ENCODE measurements at places on chromosomes 2 and 18.

DNA sequence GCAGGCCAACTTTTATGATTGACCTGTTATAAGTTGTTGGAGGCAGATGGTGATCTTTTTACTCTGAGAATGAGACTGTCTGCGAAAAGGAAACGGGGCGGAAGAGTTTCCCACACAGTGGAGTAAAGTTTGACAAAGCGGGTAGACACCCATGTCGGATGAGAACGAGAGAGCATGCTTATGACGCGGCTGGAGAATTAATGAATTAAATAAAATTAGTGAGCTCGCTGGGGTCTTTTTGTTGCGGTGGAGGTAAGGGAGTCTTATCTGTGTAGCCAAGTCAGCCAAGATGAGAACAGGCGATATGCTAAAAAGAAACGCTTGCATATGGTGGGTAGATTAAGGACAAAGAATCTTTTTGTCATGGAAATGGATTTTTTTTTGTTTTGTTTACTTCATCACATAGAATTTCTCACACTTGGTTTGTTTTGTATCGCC lies 1.8 kb downstream of the SALL3 start:
- DNase-seq = no peak

DNA sequence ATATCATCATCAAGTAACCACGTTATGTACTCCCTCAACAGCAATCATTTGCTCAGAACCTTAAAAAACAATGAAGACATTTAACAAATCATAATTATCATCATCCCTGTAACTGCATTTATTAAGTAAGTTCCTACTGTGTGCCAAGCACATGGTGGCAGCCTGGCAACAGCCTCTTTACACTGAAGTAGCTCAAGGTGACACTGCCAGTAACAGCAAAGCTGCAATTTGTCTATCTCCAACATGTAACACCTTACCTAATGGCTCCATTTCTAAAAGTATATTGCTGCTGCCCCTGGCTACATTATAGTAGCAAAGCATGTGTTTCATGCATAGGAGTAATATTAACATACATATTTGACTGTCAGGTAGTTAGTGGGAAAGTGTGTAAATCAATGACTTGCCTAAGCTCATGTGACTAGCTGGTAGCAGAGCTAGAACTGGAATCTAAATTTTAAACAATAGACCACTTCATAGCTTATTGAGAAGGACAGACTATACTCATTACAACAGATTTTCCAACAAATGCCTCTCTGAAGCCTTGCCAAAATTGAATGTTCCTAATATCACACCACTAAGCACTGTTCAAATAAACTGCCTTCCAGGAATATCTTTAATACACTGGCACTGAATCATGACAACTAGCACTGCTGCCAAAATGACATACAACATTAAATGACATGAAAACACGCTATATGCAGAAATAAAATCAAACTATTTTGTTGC lies 86.7 kb downstream of the L3MBTL4 start:
- peak; percentile 45 for DNase-seq

- no peak for DNase-seq
Observed at GRCh38 chr2:85134255-85134895, 1.2 kb downstream of the TCF7L1 start.

GRCh38 chr2:83826577-83826976 lies 632.5 kb downstream of the SUCLG1 start:
- DNase-seq = no peak

GRCh38 chr2:98311771-98312545 lies 34.3 kb upstream of the CNGA3 start:
- DNase-seq = no peak

GRCh38 chr2:130346741-130347066 lies 4.0 kb downstream of the IMP4 start:
- DNase-seq = no peak

DNA sequence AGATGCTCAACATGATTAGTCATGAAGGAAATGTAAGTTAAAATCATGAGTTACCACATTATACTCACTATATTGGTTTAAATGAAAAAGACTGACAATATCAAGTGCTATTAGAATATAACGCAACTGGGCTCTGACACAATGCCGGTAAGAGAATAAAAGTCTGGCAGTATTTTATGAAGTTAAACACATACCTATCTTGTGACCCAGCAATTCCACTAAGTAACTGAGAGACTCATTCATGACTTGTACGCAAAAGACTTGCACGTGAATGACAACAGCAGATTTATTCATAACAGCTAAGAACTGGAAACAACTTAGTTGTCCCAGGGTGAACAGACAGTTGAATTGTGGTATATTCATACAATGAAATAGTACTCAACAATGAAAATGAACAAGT lies 342.1 kb downstream of the SLC4A3 start:
- no peak for DNase-seq

GRCh38 chr2:240524963-240525718 lies 32.6 kb downstream of the ANKMY1 start:
- no peak for DNase-seq

DNA sequence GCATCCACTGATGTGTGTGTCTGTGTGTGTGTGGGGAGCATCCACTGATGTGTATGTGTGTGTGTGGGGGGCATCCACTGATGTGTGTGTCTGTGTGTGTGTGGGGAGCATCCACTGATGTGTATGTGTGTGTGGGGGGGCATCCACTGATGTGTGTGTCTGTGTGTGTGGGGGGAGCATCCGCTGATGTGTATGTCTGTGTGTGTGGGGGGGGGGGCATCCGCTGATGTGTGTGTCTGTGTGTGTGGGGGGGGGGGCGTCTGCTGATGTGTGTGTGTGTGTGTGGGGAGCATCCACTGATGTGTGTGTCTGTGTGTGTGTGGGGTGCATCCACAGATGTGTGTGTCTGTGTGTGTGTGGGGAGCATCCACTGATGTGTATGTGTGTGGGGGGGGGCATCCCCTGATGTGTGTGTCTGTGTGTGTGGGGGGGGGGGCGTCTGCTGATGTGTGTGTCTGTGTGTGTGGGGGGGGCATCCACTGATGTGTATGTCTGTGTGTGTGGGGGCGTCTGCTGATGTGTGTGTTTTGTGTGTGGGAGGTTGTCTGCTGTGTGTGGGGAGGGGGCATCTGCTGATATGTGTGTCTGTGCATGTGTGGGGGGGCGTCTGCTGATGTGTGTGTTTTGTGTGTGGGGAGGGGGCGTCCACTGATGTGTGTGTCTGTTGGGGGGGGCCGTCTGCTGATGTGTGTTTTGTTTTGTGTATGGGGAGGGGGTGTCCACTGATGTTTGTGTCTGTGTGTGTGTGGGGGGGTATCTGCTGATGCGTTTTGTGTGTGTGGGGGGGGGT lies 125.9 kb downstream of the NFATC1 start:
- DNase-seq = no peak

- no peak for DNase-seq
Observed at GRCh38 chr18:57505231-57505630, 70.1 kb downstream of the ONECUT2 start.

DNA sequence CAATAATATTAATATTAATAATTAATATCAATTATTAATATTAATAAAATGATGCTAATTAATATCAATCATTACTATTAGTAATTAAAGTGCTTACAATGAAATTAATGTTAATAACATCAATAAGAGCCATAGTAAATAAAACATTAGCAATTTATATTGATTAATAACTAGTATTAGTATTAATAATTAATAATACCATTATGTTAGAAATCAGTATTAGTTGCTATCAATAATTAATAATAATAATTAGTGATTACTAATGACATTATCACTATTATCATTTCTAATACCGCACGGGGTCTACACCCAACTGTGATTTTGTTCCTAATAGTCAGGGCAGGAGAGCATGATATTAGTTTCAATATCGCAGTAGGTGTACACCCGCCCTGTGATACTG lies 22.8 kb upstream of the AQP4 start:
- DNase-seq = no peak

DNA sequence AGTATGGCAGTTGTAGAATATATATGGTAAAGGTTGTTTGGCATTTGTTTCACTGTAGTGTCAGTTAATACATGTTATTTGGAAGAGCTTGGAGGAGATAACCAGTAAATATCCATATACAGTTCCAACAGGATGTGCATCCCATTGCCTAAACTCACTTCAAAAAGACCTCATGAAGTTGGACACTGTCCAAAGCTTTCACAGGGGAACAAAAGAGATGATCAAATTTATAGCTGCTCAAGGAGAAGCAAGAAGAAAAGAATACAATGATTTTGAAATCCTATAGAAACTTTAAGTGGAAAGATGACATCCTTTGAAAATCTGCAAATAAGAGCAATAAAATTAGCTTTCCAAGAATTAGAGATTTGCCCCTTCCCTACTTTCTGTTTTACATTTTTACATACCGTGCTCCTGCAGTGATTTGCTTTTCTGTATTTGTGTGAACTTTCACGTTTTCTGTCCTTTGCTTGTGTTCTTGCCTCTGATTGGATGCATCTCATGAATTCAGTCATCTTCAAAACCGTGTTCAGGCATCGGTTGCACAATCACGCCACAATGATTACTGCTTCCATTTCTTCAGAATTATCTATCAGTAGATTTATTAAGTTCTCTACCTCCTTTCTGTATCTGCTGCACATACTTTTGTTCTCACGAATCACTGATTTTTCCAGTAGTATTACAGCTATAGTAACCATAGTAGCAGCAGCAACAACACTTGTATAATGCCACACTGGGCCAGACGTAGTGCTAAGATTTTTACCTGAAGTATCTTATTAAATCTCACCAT lies 83.8 kb downstream of the PARD3B start:
- DNase-seq = no peak

DNA sequence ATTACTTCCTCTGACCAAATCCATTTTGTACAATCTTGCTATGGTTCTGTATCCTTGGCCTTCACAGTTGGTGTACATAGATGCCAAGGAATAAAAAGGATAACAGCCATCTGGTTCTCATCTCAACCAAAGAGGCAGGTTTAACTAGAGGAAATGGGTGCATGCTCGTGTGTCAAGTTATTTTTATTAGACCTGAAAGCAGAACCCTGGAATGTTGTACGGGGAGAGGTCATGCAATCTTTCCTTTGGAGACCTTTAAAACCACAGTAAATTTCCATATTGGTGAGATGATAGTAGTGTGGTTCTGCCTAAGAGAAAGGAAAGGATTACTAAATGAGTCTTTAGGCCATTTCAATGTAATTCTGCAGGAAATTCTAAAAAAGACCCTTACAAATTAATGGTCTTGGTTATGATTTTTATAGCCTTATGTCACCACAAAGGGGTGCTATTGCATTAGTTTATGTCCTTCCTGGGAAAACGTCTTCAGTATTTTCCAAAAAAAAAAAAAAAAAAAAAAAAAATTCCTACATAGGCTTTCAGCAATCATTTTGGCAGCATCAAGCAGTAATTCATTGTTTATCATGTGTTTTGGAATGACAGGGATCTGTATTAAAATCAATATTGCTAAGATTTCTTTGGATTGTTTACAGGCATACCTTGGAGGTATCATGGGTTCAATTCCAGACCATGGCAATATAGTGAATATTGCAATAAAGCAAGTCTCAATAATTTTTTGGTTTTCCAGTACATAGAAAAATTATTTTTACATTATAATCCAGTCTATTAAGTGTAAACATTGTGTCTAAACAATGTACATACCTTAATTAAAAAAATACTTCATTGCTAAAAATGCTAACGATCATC lies 270.8 kb downstream of the NYAP2 start:
- DNase-seq = no peak

GRCh38 chr2:238139196-238140039 lies 950 bp downstream of the KLHL30 start:
- DNase-seq = no peak

GRCh38 chr2:108916796-108917421 lies 72.1 kb downstream of the EDAR start:
- no peak for DNase-seq

- no peak for DNase-seq
Observed at GRCh38 chr2:71063216-71063615, 5.2 kb upstream of the NAGK start.

- DNase-seq = no peak
Observed at GRCh38 chr18:24989760-24990593, 362.0 kb downstream of the ZNF521 start.

DNA sequence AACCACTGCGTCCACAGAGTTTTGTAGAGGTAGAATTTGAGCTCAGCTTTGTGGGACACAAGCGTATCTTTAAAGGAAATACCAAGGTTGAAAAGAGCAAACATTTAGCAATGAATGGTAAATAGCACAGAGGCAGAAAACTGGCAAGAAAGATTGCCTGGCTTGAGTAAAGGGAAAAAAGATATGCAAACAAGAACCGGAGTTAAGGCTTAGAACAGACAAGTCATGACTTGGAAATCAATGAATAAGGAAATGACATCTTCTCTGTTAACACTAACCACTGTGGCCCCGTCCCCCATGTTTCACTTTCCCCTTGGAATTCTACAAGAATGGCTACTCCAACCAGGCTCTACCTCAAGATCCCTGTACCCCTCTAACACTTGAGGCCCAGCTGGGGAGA lies 3.8 kb downstream of the STAM2 start:
- DNase-seq = no peak

DNA sequence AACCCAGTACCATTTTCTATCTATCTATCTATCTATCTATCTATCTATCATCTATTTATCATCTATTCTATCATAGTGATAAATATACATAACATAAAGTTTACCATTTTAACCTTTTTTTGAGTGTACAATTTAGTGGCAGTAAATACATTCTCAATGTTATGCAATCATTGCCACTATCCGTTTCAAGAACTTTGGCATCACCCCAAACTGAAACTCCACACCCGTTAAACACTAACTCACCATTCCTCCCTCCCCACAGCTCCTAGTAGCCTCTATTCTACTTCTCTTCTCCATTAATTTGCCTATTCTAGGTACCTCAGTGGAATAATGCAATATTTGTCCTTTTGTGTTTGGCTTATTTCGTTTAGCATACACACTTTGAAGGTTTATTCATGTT lies 82.5 kb upstream of the KCNE4 start:
- DNase-seq = no peak

- DNase-seq = no peak
Observed at GRCh38 chr18:44033144-44033701, 647.5 kb upstream of the SETBP1 start.

DNA sequence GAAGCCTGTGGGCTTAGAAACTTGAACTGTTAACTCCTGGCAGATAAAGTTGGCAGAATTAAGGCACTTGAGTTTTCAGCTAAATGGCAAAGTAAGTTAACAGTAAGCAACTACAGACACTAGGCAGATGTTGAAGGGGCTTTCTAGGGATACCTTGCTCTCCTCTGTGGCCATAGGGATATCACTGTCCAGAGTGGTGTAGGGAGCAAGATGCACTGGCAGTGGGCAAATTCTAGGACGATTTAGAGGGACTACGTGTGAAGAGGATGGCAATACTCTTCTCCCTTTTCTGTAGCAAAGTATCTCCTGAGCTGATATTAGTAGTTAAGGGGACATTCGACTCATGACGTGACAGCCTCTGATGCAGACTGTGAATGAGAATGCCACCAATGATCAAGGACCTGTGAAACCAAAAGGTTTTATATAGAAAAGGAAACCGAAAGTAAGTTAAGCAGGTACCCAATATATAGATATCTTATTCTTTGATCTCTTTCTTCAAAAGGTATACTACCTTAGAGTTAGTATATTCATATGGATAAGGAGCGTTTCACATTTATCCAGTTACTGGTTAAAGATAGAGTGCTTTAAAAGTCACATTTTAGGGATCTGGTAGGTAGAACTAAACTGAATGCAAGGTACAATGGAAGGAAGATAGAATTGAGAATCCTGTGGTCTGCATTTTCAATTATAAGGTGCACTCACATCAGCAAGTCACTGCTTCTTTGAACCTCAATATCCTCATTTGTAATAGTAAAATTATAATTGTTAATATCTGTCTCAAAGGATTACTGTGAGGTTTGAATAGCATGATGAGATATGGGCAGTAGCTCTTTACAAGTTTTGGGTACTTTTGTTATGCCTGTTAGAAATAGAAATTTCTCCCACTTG lies 106.4 kb downstream of the KCNH7 start:
- DNase-seq = peak; percentile 34
